ENCODE measurements at places on chromosomes 2 and 18.

DNA sequence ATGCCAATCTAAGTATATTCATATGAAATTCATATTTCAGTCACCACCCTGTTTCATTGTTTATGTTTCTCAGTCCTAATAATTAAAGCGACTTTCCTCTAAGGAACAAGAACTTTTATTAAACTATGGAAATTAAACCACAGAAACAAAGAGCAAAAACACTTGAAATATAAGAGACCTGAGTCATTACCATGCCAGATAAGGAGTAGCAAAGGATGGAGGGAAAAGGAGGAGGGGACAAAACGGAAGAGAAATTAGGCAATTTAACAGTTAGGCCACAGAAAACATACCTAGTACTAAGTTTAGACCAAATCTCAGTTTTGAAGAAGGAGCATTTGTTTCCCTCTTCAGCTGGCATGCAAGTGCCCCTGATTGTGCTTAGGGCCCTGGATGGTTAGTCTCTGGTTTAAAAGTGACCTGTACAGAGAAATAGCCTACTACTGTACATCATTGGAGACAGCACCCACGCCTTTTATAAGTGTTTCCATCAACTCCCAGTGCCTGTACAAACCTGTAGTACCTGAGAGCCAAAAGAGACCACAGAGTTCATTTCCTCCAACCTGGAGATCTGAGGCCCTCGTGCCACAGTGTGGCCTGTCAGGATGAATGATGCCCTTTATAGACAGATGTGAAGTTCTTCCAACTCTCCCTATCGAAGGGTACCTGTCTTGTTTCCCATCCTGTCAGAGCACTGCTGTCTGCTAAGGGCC lies 74.5 kb downstream of the SPATS2L start:
- peak; percentile 87 for DNase-seq

DNA sequence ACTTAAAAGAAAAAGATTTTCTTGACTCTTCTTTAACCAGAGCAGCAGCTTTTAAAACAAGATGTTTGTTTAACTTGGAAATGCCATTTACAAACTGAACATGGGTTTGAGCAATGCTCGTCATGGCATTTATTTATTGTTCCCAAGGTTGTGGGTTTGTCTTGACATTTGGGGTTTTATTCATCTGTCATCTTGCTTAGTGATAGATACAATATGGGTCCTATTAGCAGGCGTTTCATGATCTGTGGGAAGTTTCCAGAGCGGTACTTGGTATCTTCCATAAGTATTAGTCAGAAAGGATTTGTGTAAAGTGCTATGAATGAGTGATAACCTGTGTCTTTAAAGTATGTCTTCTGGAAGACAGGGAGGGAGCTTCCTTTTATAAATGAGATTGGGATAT lies 29.9 kb upstream of the MGAT5 start:
- peak; percentile 64 for DNase-seq

- peak; percentile 24 for DNase-seq
Measured at GRCh38 chr2:40488927-40489677, 37.2 kb upstream of the SLC8A1 start.

GRCh38 chr2:136185981-136186776 lies 68.2 kb upstream of the CXCR4 start:
- DNase-seq: peak; percentile 8

DNA sequence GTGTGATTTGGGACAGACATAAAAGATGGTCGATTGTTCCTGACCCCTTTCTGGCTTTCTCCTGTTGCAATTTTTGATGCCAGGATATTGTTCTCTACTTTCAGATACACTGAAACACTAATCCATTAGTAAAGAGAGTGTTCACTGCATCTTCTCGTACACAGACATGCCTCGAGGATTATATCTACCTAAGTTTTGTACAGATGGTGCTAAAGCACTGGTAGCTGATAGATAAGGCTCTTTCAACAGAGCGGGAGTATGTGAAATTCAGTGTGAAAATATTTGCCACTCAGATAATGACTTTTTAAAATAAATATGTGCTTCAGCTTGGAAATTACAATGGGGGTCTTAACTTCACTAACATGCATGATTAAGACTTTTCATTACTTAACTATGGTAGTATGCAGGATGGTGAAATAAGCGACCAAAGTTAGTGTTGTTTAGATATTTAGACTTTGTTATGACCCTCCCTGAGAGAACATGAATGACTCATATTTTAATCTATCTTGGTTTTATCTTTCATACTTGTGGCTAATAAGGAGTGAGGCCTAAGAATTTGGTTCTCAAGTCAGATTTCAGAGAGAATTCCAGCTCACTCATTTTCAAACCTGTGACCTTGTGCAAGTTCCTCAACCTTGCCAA lies 474.9 kb downstream of the NRXN1 start:
- peak; percentile 97 for DNase-seq

- DNase-seq: peak; percentile 76
Measured at GRCh38 chr18:22912835-22913234, 20.3 kb upstream of the RBBP8 start.

DNA sequence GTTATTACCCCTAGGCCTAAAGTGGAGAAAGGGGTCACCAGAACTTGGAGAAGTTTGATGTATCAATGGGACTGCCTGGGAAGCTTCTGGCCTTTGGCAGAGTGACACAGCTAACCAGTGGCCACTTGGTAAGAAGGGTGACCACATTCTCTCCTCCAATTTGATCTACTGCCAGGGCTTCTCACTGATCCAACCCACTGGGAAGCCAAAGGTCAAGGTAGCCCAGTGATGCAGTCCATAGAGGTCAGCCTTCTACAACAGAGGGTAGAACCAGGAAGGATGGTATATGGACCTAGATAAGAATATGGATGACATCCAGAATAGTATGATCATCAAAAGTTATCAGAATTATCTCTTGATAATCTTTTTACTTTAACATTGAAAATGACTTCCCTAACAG lies 493.6 kb downstream of the NYAP2 start:
- DNase-seq: no peak

- DNase-seq: no peak
Measured at GRCh38 chr2:24568551-24568950, 77.5 kb downstream of the NCOA1 start.

GRCh38 chr18:45245091-45245511 lies 370.2 kb upstream of the SLC14A2 start:
- DNase-seq: peak; percentile 58

Data from astrocyte (in vitro differentiated cells and primary cell).